Hematopoietic multipotent progenitor cell treated with erythropoietin and hydrocortisone succinate and interleukin-3 and kit ligand, for 4 days (in vitro differentiated cells): ENCODE measurements at places on chromosomes 13 and 19.

DNA sequence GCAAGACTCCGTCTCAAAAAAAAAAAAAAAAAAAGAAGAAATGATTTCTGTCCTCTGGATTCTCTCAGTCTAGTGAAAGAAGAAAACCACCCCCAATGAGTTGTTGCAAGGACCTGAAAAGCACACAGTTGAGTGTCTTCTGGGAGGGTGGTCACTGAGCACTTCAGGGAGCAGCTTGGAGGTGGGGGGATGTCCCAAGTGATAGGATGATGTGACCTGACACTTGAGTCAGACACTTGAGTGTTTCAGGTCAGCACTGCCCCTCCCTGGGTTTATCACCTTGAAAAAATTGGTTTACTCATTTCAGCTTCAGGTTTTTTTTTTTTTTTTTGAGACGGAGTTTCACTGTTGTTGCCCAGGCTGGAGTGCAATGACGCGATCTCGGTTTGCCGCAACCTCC is 63.2 kb downstream of the ZNF823 start:
- DNase-seq = no peak

- peak; percentile 11 for DNase-seq
These were observed 52.5 kb downstream of the MTUS2 start for GRCh38 chr13:28872427-28873176.

DNA sequence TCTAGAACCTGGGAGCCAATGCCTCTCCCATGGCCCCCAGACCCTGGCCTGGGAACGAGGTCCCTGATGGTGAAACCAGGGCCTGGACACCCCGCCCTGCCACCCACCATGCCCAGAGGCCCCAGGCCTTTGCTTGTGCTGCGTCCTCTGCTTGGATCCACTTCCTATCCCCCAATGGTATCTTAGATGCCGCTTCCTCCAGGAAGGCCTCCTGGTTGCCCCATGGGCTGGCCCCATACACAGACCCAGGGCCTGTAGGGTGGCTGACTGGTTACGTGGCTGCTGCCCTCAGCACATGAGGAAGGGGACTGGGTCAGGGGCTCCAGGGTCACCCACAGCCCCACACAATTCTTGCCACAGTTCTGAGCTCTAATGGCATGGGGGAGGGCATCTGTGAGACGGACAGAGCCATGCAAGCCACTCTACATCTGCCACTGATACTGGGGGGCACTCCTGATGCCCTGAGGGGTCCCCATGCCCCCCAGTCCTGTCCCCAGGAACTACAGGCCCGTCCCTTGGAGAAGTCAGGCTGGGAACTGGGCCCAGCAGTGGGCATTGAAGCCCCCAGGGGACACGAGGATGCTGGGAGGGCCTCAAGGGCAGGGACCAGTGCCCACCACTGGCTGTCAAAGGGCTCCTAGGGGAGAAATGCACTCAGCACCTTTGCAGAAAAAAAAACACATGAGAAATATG is 5.0 kb downstream of the RPL36 start:
- DNase-seq = no peak

DNA sequence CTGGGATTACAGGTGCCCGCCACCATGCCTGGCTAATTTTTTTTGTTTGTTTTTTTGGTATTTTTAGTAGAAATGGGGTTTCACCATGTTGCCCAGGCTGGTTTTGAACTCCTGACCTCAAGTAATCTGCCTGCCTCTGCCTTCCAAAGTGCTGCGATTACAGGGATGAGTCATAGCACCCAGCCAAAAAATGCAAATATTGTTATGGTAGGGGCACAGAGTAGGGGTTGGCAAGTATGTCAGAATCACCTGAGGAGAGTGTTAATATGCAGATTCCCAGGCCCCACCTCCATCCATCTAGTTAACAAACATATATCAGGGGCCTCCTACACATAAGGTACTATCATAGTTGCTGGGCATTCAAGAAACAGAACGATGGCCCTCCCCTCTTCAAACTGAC is 44.7 kb downstream of the VAV1 start:
- no peak for DNase-seq

DNA sequence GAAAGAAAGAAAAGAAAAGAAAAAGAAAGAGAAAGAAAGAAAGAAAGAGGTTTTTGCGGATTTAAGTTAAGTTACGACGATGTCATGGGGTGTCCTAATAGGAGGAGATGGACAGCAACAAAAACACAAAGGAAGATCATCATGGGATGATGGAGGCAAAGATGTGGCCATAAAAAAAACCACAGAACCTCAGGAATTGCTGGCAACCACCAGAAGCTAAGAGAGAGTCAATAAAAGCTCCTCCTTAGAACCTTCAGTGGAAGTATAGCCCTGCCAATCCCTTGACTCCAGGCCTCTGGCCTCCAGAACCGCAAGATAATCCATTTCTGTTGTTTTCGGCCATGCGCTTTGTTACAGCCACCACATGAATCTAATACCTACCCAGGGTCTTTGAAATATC is 11.5 kb downstream of the PLEKHA4 start:
- DNase-seq = no peak

GRCh38 chr13:110690516-110690915 is 15.4 kb downstream of the CARS2 start:
- DNase-seq = no peak

DNA sequence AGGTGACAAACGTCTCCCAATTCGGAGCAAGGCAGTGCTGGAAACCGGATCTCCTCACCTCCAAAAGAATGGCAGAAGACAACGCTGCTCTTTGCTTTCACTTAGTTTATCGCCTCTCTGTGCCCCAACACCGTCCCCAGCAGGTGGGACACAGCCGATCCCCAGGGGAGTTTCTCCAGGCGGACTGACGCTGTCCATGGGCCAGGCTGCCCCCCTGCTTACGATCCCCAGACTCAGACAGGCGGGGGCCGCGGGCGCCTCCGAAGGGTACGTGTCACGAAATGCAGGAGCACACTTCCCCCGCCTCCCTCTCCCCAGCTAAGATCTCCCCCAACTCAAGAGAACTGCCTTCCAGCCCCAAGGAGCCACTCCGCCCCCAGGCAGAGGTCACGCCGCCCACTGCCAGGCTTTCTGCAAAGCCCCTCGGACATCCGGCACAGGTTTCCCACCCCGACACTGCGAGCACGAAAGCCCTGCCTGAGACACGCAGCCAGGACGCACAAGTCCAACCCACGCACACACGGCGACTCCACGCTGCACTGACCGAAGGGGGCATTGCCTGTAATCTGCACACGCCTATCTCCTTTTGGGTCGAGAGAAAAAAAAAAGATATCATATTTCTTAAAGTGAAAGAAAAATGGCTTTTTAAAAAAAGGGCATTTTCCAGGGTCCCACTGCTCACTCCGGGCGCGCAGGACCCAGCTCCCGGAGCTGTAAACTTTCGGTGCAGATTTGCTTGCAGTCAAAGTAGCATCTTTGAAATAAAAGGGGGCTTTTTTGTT is 2.0 kb downstream of the SPRY2 start:
- peak; percentile 80 for DNase-seq

- no peak for DNase-seq
These were observed 1167.8 kb upstream of the PCDH20 start for GRCh38 chr13:62583466-62583865.

DNA sequence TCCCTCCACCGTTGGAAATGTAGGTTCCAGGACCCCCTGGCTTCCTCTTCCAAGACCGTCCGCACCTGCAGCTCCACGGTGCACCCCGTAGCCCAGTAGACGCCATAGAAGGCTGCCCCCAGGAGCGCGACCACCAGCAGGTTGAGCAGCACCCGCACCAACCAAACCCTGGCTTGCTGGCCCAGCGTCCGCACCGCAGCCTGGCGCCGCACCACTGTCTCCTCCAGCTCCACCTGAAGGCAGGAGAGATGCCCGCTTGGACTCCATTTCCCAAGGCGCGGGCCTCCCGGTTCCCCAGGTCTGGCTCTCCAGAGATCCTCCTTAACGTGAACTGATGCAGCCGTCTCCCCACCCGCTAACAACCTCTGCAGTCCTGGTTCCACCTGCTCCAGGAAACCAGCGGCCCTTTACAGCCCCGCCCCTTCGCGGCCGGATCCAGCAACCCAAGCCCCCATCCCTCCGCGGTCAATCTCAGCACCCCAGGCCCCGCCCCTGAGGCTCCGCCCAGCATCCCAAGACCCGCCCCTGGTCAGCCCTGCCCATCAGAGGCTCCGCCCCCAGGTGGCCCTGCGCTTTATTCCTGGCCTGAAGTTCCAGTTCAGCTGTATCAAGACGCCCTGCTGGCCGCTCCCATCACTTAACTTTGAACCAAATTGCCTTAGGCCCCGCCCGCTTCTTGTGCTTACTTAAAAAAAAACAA is 5.0 kb upstream of the LENG1 start:
- peak; percentile 81 for DNase-seq

- no peak for DNase-seq
These were observed 2689.2 kb downstream of the PCDH9 start for GRCh38 chr13:64540976-64541375.

DNA sequence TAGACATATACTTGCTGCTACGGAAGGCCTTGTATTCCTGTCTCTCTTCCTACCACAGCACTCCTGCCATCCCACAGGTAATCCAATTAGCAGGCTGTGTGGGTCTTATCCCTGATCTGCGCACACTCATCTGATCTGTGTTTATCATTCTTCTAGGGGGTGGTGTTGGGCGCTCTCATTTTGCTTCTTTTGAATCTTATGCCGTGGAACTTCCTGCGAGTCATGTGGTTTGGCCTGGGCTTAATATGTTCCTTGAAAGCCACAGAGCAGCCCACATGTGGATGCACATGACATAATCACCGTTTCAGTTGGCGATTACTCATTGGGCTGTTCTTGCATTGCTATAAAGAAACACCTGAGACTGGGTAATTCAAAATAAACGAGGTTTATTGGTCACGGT is 7.5 kb downstream of the RASA3 start:
- DNase-seq = peak; percentile 77

DNA sequence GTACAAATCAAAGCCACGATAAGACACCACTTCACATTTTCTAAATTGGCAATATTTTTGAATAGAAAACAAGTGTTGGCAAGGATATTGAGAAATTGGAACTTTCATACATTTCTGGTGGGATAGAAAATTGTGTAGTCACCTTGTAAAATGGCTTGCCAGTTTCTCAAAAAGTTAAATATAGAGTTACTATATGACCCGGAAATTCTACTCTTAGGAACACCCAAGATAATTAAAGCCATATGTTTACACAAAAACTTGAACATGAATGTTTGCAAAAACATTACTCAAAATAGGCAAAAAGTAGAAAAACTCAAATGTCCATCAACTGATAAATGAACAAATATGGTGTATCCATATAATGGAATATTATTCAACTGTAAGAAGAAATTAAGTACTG is 552.5 kb downstream of the TBC1D4 start:
- no peak for DNase-seq

- DNase-seq = no peak
These were observed 6.9 kb upstream of the CDK8 start for GRCh38 chr13:26247011-26247410.

DNA sequence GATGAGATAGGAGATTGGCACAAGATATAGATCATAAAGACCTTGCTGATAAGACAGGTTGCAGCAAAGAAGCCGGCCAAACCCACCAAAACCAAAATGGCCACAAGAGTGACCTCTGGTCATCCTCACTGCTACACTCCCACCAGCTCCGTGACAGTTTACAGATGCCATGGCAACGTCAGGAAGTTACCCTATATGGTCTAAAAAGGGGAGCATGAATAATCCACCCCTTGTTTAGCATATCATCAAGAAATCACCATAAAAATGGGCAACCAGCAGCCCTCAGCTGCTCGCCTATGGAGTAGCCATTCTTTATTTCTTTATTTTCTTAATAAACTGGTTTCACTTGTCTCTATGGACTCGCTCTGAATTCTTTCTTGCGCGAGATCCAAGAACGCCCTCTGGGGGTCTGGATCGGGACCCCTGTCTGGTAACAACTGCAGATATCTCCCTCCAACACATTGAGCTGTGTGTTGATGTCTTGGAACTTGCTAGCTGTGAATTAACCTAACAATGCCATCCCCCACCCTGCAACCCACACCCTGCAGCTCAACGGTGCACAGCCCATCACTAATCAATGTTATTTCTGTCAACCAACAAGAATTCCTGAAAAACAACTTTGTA is 27.1 kb upstream of the GRTP1 start:
- DNase-seq = no peak

DNA sequence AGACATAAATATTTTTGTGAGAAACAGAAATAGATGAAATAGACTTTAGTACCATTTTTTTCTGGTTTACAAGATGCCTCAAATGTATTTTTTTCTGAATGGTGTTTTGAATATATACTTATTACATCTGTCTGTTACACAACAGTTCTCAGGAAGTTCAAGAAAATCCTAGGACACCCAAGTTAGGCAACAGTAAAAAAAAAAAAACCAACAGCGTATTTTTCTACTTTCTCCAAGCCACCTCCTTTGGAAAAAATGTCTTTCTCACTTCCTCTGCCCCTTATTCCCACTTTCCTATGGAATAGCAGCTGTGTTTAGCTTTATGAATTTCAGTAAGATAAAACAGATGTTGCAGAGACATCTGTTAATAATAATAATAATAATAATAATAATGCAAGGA is 489.6 kb upstream of the KLF12 start:
- DNase-seq = no peak

DNA sequence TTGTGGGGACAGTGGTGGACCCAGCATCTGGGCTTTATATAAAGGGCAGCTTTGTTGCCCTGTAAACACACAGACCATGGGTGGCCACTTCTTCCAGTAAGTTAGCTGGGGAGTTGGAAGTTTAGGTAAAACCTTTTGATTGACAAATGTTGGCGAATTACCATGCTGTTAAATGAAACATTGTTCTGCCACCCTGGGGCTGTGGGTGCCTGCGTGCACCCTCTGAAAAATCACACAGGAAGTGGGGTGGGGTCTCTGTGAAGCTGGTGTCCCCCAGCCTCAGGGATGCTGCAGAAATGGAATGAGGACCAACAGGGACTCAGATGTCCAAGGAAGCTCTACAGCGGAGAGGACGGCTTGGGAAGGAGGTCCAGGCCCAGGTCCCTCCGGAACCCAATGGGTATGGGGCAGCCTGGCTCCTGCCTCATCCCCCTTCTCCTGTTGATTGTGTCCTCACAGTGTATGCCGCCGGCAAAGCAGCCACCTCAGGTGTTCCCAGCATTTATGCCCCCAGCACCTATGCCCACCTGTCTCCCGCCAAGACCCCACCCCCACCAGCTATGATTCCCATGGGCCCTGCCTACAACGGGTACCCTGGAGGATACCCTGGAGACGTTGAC is 2.8 kb upstream of the USF2 start:
- DNase-seq = no peak

GRCh38 chr13:54232700-54233099 is 1204.1 kb downstream of the OLFM4 start:
- no peak for DNase-seq

DNA sequence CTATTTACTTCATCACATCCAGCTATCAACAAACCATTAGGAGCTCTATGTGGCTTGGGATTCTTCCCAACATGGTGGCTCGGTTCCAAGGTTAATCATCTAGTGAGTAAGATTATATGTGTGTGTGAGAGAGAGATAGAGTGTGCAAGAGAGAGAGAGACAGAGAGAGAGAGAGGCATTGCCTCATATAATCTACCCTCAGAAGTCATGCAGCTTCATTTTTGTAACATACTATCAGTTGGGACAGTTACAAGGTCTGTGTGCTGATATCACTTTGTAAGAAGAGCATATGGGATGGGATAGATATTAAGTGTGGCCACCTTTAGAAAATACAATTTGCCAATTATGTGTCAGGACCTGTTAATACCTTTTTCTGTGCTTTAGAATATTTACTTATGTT is 104.1 kb downstream of the NDFIP2 start:
- no peak for DNase-seq

GRCh38 chr13:37226971-37227370 is 121.5 kb upstream of the CSNK1A1L start:
- DNase-seq = no peak
